ENCODE measurements at places on chromosomes 1 and 21.

- H3K27ac ChIP-seq, result no peak overlapping the region
- no peaks in the 10 kb centered on the region for H3K4me1 ChIP-seq
- no peak for DNase-seq
Observed at GRCh38 chr1:19507516-19507915, 22.2 kb upstream of the CAPZB start.

DNA sequence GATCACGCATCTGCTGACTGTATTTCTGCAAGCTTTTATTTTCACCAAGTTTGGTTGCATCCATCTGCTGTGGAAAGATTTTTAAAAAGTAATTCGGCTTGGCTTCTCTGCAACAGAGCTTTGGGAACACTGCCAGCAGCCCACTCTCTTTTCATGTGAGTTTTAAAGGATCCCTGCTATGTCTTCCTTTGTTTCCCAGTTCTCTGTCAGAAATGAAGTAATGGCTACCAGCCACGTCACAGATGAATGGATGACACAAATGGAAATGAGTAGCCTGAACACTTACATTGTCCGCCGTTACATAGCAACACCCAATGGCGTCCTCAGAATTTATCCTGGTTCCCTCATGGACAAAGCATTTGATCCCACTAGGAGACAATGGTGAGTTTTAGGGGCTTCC, 80.6 kb upstream of the RAVER2 start:
- H3K36me3 ChIP-seq, result peaks cover 7% of the 10 kb centered on the region
- H3K27me3 ChIP-seq, result no peaks in the 10 kb centered on the region
- no peak overlapping the region for H3K27ac ChIP-seq
- no peak overlapping the region for H3K4me3 ChIP-seq
- peaks cover 1% of the 10 kb centered on the region for H3K4me1 ChIP-seq

DNA sequence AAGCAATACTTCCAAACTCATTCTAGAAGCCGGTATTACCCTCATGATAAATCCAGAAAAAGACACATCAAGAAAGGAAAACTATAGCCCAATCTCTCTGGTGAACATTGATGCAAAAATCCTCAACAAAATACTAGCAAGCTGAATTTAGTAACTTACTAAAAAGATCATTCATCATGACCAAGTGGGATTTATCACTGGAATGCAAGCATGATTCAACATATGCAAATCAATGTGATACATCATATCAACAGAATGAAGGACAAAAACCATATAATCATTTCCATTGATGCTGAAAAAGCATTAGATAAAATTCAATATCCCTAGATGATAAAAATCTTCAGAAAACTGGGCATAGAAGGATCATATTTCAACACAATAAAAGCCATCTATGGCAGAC, 402.9 kb downstream of the TGFB2 start:
- no peak overlapping the region for H3K27ac ChIP-seq
- H3K4me1 ChIP-seq, result no peaks in the 10 kb centered on the region
- no peak for DNase-seq
- no peaks in the 10 kb centered on the region for H3K36me3 ChIP-seq

DNA sequence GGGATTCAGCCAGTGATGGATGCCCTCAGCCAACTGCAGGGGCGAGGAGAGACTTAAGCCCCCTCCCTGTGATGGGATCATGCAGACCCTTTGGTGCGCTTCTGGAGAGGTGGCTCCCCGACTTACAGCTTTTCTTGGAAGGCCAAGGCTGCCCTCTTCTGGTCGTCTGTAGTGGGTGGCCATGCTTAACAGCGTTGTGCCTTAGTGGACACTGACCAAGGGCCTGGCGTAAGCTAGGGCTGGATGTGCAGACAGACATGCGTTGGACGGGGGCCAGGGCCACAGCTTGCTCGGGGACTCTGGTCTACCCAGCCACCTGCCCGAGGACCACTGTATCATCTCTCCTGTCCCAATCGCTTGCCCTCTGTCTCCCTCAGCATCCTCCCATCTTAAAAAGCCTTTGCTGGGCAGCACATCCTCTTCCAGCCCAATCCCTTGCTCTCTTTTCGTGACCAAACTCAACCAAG, 5.5 kb downstream of the AZIN2 start:
- no peak overlapping the region for H3K27ac ChIP-seq
- H3K27me3 ChIP-seq, result peaks cover 24% of the 10 kb centered on the region
- H3K36me3 ChIP-seq, result no peaks in the 10 kb centered on the region
- H3K4me3 ChIP-seq, result no peak overlapping the region
- no peaks in the 10 kb centered on the region for H3K4me1 ChIP-seq

GRCh38 chr21:33985117-33986050, 69.8 kb upstream of the ATP5PO start:
- no peak overlapping the region for H3K27ac ChIP-seq
- H3K36me3 ChIP-seq, result no peaks in the 10 kb centered on the region
- no peak overlapping the region for H3K4me3 ChIP-seq
- DNase-seq, result no peak

GRCh38 chr1:66495495-66495894, 38.5 kb upstream of the SGIP1 start:
- no peak overlapping the region for H3K27ac ChIP-seq
- H3K36me3 ChIP-seq, result no peaks in the 10 kb centered on the region
- H3K4me1 ChIP-seq, result no peaks in the 10 kb centered on the region
- H3K4me3 ChIP-seq, result no peak overlapping the region
- no peak for DNase-seq

GRCh38 chr21:30348506-30348905, at the start of gene KRTAP23-1:
Gene KRTAP23-1 (minus strand): TSS chr21:30348606. CDS start chr21:30348606, 0 bp downstream.
- no peak within 1 kb of the TSS for H3K4me3 ChIP-seq
- no peak for DNase-seq
- no peaks in the 10 kb centered on the region for H3K4me1 ChIP-seq
- no peak within 1 kb of the TSS for H3K27ac ChIP-seq
- H3K36me3 ChIP-seq, result no peaks in the 10 kb centered on the region

DNA sequence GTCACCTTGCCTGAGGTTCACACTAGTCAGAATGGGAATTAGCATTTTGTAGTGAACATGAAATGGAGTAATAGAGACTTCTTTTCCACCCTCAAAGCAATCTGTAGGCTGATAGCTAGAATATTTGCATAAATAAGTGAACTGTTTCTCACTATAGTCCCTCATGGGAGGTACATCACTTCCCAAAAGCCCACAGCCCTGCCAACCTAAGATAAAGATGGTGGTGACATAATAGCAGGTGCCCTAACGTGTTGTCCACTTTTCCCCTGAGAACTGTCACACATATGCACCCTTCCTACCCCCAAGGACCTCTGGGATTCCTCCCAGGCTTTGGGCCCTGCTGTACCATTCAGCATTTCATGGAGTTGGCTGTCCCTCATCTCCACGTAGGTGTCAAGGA, 4.4 kb downstream of the TMEM35B start:
- no peak overlapping the region for H3K27ac ChIP-seq
- no peak for DNase-seq
- H3K36me3 ChIP-seq, result no peaks in the 10 kb centered on the region
- peaks cover 1% of the 10 kb centered on the region for H3K4me1 ChIP-seq
- no peaks in the 10 kb centered on the region for H3K27me3 ChIP-seq

DNA sequence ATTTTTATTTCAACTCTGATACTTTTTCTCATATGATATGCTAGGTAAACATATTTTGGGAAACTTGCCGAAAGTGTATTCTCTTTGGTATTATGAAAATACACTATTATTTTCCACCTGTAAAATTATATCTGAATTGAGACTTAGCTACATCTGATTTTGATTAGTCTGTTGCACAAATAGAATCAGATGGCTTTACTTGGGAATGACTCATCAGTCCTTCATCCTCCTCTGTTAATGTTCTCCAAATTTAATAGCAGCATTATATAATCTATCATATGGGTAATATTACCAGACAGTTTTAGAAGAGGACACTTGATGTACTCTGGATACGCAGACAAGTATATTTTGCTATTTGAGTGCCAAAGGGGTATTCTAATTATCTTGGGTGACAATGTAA, 245.3 kb downstream of the CTH start:
- no peak overlapping the region for H3K27ac ChIP-seq
- H3K4me3 ChIP-seq, result no peak overlapping the region
- H3K27me3 ChIP-seq, result no peaks in the 10 kb centered on the region
- H3K4me1 ChIP-seq, result no peaks in the 10 kb centered on the region
- no peak for DNase-seq
- H3K36me3 ChIP-seq, result no peaks in the 10 kb centered on the region

- H3K36me3 ChIP-seq, result no peaks in the 10 kb centered on the region
- no peak for DNase-seq
- no peaks in the 10 kb centered on the region for H3K27me3 ChIP-seq
- no peak overlapping the region for H3K4me3 ChIP-seq
Observed at GRCh38 chr21:44438531-44439210, 16.6 kb upstream of the LRRC3 start.

DNA sequence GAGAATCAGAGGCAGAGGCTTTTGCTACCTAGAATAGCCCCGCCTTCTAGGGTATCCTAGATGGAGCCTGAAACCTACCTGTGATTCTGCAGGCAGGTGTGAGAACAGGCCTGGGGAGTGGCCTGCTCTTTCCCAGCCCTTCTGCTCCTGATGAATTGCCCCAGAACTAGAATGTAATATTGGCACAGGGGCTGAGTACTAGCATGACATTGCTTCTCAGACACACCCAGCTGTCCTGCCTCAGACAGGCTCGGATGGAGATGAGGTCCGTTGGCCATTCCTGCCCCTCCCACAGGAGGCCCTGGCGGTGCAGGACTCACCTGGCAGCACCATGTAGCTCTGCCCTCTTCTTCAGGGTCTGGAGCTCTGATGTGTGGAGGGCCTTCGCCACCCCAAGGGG, 237.6 kb downstream of the GRIK3 start:
- no peak overlapping the region for H3K4me3 ChIP-seq
- DNase-seq, result no peak
- no peaks in the 10 kb centered on the region for H3K36me3 ChIP-seq
- H3K27me3 ChIP-seq, result no peaks in the 10 kb centered on the region
- H3K27ac ChIP-seq, result no peak overlapping the region
- no peaks in the 10 kb centered on the region for H3K4me1 ChIP-seq

DNA sequence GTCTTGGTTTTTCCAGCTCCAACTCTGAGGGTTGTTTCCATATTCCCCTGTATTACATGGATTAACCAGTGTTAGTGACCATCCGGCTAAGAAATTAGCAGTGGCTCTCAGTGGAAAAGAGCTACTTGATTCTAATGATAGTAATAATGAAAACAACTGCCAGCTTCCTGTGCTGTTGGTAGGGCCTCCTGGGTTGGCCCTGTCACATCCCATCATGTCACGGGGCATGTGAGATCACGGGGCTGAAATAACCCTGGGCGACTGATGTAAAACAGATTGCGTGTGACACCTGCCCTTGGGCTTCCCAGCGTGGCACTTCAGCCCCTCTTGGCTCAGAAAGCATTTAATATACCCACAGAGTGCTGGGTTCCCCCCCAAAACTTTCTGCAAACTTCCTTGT, 149.0 kb downstream of the ROR1 start:
- H3K4me1 ChIP-seq, result peaks cover 6% of the 10 kb centered on the region
- H3K36me3 ChIP-seq, result no peaks in the 10 kb centered on the region
- DNase-seq, result no peak
- H3K4me3 ChIP-seq, result no peak overlapping the region
- H3K27ac ChIP-seq, result no peak overlapping the region
- H3K27me3 ChIP-seq, result no peaks in the 10 kb centered on the region

- no peaks in the 10 kb centered on the region for H3K27me3 ChIP-seq
- no peak for DNase-seq
- H3K36me3 ChIP-seq, result no peaks in the 10 kb centered on the region
- H3K4me3 ChIP-seq, result no peak overlapping the region
Observed at GRCh38 chr1:221016751-221017150, 137.5 kb downstream of the HLX start.

GRCh38 chr1:40162753-40163441, 1.7 kb downstream of the RLF start:
- H3K27me3 ChIP-seq, result no peaks in the 10 kb centered on the region
- no peaks in the 10 kb centered on the region for H3K36me3 ChIP-seq
- no peaks in the 10 kb centered on the region for H3K4me1 ChIP-seq
- DNase-seq, result no peak
- no peak overlapping the region for H3K4me3 ChIP-seq
- H3K27ac ChIP-seq, result no peak overlapping the region

GRCh38 chr1:227917081-227917950, 30.4 kb downstream of the WNT9A start:
- no peaks in the 10 kb centered on the region for H3K27me3 ChIP-seq
- H3K27ac ChIP-seq, result no peak overlapping the region
- H3K4me1 ChIP-seq, result peaks cover 12% of the 10 kb centered on the region
- DNase-seq, result no peak
- H3K4me3 ChIP-seq, result no peak overlapping the region

GRCh38 chr1:91073299-91073698, 51.5 kb upstream of the ZNF644 start:
- no peak overlapping the region for H3K4me3 ChIP-seq
- H3K27ac ChIP-seq, result no peak overlapping the region
- no peaks in the 10 kb centered on the region for H3K4me1 ChIP-seq
- DNase-seq, result no peak
- no peaks in the 10 kb centered on the region for H3K36me3 ChIP-seq

DNA sequence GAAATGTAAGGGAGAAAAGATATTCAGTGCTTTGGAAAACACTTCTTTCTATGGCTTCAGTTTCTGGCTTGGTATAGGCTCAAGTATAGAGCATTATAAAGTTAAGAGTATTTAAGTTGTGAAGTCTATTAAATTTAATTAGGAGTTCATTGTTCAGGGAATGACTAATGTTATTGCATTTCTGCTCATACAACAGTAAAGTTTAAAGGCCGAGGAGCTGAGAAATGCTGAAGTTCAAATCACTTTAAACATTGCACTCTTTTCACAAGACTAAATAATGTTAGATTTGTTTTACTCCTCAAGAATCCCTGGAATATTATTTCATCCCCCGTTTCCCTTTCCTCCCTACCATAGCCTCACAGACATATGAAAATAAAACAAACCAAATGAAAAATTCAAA, 30.1 kb downstream of the RGS5 start:
- no peak overlapping the region for H3K4me3 ChIP-seq
- no peaks in the 10 kb centered on the region for H3K36me3 ChIP-seq
- H3K27ac ChIP-seq, result no peak overlapping the region
- H3K4me1 ChIP-seq, result no peaks in the 10 kb centered on the region
- no peaks in the 10 kb centered on the region for H3K27me3 ChIP-seq

DNA sequence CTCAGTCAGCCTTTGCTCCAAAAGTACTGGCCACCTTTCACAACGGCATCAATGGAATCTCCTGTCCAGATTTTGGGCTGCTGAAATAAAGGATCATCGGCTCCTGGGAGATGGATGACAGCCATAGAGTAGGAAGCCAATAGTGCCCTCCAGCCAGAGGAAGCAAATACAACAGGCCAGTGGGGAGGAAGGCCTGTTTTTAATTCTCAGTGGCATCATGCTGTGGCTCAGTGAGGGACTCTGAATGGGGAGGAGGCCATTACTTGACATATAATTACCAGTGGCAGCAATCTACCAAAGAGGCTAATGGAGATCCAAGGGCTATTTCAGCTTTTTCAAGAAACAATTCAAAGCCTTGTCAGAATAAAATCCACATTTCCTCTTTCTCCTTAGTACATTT, 26.7 kb downstream of the COLGALT2 start:
- no peak for DNase-seq
- no peak overlapping the region for H3K4me3 ChIP-seq
- H3K27me3 ChIP-seq, result no peaks in the 10 kb centered on the region
- H3K4me1 ChIP-seq, result no peaks in the 10 kb centered on the region
- no peaks in the 10 kb centered on the region for H3K36me3 ChIP-seq

DNA sequence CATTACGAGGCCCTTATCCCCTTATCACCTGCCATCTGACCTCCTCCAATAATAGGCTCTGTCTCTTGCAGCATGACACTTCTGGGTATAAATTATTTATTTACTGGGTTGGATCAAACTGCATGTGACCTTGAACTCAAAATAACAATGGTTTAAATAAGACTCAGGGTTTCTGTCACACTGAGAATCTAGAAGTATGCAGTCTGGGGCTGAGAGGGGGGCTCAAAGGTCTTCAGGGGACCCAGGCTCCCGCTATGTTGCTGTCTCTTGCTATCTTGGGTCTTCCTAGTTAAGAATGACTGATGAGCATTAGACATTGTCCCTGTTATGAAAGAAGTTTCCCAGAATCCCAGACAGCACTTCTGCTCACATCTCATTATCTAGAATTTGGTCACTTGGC, 133.5 kb downstream of the URB2 start:
- no peak for DNase-seq
- H3K4me1 ChIP-seq, result no peaks in the 10 kb centered on the region
- no peaks in the 10 kb centered on the region for H3K36me3 ChIP-seq
- H3K4me3 ChIP-seq, result no peak overlapping the region
- no peak overlapping the region for H3K27ac ChIP-seq
